ENCODE measurements at places on chromosomes 2 and 18.

- no peak for DNase-seq
These were observed 192.6 kb upstream of the ZEB2 start for GRCh38 chr2:144712550-144712940.

DNA sequence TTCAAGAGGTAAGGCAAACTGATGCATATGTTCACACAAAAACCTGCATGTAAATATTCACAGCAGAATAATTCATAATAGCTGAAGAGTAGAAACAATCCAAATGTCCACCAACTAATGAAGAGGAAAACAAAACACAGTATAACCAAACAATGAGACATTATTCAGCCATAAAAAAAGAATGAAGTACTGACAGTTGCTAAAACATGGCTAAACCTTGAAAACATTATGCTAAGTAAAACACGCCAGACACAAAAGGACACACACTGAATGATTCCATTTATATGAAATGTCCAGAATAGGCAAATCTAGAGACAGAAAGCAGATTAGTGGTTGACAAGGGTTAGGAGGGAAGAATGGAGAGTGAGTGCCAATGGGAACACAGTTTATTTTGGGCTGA is 86.9 kb downstream of the SESTD1 start:
- no peak for DNase-seq

DNA sequence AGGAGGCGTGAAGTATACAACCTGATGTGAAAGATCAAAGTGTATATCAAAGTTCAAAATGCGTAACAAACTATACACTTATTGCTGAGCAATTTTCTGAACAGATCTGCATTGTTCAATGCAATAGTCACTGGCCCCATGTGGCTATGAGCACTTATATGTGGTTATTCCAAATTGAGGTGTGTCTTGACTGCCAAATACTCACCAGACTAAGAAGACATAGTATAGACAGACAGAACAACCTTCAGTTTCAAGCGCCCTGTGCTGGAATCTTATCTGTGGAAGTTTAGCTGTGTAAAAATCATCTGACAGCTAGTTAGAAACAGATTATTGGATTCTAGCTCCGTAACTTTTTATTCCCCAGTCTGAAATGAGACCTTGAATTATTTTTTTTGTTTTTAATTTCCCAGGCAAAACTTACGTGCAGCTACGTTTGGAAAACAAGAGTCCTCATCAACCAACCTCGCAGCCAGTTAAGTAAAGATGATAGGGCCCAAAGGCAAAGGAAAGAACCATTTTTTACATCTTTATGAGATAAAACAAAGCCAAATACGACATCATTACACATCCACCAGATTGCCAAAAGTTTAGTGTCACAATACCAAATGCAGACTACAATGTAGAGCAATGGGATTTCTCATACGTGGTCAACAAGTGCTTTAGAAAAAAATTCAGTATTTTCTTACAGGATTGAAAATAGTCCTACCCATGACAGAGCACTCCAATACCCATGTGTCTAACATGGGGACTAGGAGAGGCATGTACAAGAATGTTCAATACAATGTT is 37.2 kb downstream of the MBOAT2 start:
- DNase-seq: no peak

- DNase-seq: peak; percentile 68
These were observed 57.1 kb downstream of the RMDN2 start for GRCh38 chr2:37982147-37982582.

GRCh38 chr2:239502430-239503186 is 101.8 kb upstream of the HDAC4 start:
- DNase-seq: no peak

- no peak for DNase-seq
These were observed 599.1 kb downstream of the NYAP2 start for GRCh38 chr2:225998653-225999052.

GRCh38 chr2:101655702-101656422 is 41.6 kb upstream of the MAP4K4 start:
- no peak for DNase-seq

GRCh38 chr18:59696311-59697235 is 650 bp downstream of the CCBE1 start:
- DNase-seq: peak; percentile 13

- DNase-seq: no peak
These were observed 32.5 kb downstream of the DARS1 start for GRCh38 chr2:135952891-135953290.

- DNase-seq: no peak
These were observed 40.1 kb downstream of the KCNF1 start for GRCh38 chr2:10951558-10952414.

- DNase-seq: no peak
These were observed 81.4 kb downstream of the CDCA7 start for GRCh38 chr2:173436088-173436487.

DNA sequence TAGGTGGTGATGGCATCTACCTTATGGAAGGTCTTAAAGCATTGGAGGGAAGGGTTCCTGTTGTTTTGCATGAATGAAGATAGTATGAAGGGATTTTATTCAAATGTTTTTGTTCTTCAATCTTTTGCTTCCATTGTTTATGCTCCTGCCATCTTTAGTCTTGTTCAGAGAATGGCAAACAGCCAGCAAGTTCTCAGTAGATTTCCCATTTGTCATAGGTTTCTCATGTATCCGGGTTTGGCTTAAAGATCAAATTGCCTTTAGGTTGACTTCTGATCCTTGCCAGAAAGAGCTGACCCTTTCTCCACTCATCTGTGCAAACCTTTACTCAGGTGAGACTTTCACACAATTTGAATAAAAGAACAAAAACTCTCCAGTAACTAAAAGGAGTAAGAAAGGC is 44.2 kb upstream of the STAT4 start:
- DNase-seq: no peak

DNA sequence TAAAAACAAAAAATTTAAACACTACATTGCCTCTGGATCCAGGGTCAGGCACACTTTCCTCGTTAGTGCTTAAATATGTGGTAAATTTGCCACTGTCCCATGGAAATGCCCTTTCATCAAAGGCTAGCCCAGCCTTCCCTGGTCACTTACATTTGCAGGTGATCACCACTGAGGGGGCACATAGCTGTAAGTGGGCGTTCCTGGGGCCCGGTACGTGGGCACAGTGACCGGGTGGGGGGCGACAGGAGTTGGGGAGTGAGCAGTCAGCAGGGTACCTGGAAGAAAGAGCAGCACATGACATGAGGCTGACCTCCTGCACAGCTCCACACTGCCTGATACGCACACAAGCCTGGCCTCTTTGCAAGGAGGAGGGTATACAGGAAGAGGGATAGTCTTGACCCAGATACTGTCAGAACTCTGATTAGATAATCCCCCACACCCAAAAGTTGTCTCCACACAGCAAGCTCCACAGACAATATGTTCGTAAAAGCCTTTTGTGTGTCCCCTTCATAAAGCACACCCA is 40.5 kb downstream of the FAM168B start:
- DNase-seq: no peak

GRCh38 chr18:36813101-36813775 is 15.6 kb downstream of the TPGS2 start:
- DNase-seq: no peak

- peak; percentile 69 for DNase-seq
These were observed 66.1 kb upstream of the CDCA7 start for GRCh38 chr2:173288561-173288960.

GRCh38 chr2:149902081-149902480 is 314.5 kb upstream of the MMADHC start:
- no peak for DNase-seq

DNA sequence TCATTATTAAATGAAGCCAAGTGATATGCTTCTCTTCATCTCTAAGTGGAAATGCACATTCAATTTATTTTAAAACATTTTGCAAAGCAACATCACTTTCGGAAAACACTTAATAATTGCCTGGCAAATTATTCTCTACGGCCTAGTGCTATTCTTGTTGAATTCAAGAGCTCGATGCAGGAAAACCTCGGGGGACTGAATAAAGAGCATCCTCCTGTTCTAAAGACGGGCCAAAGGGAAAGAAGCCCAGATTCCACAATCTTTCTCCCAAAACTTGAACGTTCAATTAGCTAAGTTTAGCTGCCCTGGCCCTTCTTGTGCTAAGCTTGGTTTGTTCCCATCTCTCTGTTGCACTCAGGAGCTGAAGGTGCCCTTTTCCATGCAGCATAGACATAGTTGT is 23.2 kb upstream of the SEH1L start:
- no peak for DNase-seq

DNA sequence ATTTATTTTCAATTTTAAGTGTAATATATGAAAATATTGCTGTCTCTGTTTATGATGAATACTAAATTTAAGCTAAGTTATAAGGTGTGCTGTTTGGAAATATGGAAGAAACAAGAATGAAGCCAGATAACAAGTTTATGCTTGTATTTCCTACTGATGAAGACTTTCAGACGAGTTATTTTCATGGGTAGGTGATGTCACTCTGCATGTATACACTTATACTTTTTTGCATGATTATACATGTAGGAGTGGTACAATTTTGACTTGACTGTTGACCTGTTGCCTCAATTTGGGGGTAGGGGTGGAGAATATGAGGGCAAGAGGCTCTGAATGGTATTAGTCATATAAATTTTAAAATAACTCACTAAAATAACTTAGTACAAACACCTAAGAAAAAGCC is 133.7 kb downstream of the HAUS1 start:
- no peak for DNase-seq

- no peak for DNase-seq
These were observed 64.8 kb downstream of the REV1 start for GRCh38 chr2:99425022-99425421.

DNA sequence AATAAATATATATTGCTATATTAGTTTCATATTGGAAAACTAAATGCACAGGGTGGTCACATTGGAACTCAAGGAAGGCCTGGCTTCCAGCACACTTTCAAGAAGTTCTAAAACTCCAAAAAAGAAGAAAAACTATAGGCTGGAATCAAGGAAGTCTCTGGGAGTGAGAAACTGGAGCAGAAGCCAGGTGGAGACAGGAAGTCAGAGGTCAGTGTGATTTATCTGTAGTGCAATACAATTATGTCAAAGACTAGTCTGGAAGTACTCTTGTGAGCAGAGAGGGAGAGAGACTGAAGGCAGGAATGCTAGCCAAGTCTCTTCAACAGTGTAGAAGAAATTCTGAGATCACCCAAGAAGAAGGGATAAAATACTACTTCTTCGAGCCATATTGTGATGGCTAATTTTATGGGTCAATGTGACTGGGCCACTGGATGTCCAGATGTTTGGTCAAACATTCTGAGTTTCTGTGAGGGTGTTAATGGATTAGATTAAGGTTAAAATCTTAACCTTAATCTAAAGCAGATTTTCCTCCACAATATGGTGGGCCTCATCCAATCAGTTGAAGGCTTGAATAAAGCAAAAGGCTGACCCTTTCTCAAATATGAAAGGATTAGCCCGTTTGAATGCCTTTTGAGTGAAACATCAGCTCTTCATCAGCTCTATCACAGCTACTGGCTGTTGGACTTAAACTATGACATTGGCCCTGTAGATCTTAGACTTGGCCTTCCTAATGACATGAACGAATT is 208.0 kb downstream of the TDRD15 start:
- no peak for DNase-seq

GRCh38 chr2:180614776-180615175 is 365.6 kb upstream of the UBE2E3 start:
- DNase-seq: no peak

DNA sequence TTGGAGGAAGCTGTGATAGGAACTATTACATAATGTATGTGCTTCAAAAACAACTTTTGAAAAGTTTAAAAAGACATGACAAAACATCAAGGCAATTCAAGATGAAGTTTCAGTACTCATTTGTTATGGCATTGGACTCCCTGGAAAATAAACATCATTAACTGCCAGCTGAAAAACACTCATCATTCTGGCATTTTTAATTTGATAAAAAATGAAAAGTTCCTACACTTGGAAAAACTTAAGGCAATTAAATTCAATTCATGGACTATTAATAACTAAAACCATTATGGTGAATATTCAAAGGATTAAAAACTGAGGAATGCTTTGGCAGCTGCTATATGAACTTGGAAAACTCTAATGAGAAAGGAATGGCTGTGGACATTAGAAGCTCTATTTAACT is 8.5 kb downstream of the TYW5 start:
- no peak for DNase-seq

GRCh38 chr2:31785876-31786275 is 205.1 kb upstream of the SRD5A2 start:
- DNase-seq: no peak

GRCh38 chr2:126971481-126972278 is 73.0 kb downstream of the TEX51 start:
- DNase-seq: peak; percentile 75

GRCh38 chr2:121258051-121258450 is 27.0 kb downstream of the TFCP2L1 start:
- no peak for DNase-seq

Measured in activated CD4-positive, alpha-beta memory T cell treated with anti-CD3 and anti-CD28 coated beads for 36 hours (primary cell).